HT1080 (cell line): ENCODE measurements at places on chromosomes 5 and 9. TPM values are rescaled to one million over a fixed set of nuclear protein-coding genes. Genes with fewer than 3 reads are reported as not detected.
A peak's percentile ranks its signal among the peaks of the same experiment; 100 is the strongest.

GRCh38 chr5:112127861-112128260 is 291.2 kb downstream of the EPB41L4A start:
- no peak for DNase-seq

The SHOC1 gene
- total RNA-seq: not detected in 2 replicates

- no peak for DNase-seq
Measured at GRCh38 chr5:87022415-87022814, 245.3 kb upstream of the RASA1 start.

- DNase-seq: no peak
Measured at GRCh38 chr5:36635721-36636390, 29.4 kb downstream of the SLC1A3 start.

DNA sequence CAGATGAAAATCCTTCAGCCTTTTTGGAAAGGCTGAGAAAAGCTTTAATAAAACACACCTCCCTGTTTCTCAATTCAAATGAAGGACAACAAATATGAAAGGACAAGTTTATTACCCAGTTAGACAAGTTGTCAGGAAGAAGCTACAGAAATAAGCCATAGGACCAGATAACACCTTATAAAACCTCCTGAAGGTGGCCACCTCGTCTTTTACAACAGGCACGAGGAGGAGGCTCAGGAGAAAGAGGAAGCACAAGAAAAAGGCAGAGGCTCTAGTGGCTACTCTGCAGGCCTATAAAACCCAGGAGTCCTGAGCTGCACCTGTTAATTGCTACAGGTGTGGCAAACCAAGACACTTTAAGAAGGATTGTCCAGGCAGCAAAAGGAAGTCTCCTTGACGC is 352.1 kb upstream of the CDH18 start:
- DNase-seq: peak; percentile 6

The IL7R gene
- 12.2 and 13.9 TPM in 2 replicates for total RNA-seq
